ENCODE measurements at places on chromosomes 7 and 10.
A peak's percentile ranks its signal among the peaks of the same experiment; 100 is the strongest.

- no peak for DNase-seq
These were observed 337.1 kb upstream of the ZMIZ1 start for GRCh38 chr10:78731675-78732074.

- DNase-seq: no peak
These were observed 527 bp downstream of the PDIA4 start for GRCh38 chr7:149027611-149028345.

DNA sequence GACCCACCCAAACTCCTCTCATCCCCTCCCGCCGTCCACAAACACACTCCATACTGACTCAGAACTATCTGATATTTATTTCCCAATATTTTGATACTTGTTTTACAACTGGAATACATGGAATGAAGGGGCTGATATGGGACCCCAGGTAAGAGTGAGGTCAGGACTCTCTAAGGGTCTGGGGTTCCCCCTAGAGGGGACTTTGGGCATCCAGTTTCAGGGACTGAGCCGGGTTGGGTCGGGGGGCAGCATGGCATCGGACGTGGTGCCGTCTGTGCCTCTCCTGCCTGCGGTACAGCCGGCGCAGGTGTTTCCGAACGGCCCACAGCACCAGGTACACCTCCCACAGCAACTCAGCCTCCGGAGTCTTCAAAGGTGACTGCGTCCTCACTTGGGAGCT lies 7.5 kb downstream of the SPACDR start:
- DNase-seq: no peak

DNA sequence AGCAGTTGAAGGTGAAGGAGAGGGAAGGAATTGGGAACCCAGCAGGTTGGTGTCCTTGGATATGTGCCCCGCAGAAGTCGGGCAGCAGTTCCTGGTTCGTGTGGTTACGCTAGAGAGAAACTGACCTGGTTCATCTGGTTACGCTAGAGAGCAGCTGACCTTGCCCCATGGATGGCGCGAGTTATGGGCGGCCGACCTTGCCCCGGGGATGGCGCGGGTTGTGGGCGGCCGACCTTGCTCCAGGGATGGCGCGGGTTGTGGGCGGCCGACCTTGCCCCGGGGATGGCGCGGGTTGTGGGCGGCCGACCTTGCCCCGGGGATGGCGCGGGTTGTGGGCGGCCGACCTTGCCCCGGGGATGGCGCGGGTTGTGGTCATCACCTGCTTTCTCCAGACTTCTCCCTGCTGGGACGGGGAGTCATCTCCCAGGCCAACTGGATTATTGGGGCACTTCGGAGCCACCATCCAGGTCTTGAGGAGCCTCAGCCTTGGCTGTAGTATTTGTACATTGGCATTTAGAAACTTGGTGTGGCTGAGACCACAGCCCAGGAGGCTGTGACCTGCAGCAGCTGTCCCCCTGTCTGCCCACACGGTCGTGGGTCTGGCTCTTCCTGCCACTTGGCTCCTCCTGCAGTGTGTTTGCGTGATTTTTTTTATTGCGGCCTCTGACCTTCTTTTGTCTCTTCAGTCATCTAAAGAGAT lies 6.1 kb downstream of the GET4 start:
- peak; percentile 13 for DNase-seq

- DNase-seq: no peak
These were observed 429.3 kb downstream of the CALN1 start for GRCh38 chr7:71982851-71983250.

GRCh38 chr7:103796327-103796962 lies 193.0 kb downstream of the RELN start:
- no peak for DNase-seq

- no peak for DNase-seq
These were observed 165.6 kb upstream of the PRR15 start for GRCh38 chr7:29398011-29398410.

DNA sequence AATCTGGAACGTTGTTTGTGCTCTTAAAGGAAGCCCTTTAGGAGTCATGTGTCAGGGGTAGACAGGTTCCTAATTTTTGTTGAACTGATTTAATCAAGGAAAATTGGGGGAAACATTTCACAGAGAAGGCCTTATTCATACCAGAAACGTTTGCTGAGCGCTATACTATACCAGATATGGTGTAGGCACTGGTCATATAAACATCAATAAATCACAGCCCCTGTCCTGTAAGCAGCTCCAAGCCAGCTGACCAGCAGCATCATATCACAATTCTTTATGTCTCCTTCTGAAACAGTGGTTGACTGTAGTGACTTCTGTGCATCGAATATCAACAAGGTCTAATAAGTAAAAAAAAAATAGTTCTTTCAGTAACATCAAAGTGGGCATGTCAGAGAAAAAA lies 1.1 kb downstream of the TMEM178B start:
- no peak for DNase-seq

DNA sequence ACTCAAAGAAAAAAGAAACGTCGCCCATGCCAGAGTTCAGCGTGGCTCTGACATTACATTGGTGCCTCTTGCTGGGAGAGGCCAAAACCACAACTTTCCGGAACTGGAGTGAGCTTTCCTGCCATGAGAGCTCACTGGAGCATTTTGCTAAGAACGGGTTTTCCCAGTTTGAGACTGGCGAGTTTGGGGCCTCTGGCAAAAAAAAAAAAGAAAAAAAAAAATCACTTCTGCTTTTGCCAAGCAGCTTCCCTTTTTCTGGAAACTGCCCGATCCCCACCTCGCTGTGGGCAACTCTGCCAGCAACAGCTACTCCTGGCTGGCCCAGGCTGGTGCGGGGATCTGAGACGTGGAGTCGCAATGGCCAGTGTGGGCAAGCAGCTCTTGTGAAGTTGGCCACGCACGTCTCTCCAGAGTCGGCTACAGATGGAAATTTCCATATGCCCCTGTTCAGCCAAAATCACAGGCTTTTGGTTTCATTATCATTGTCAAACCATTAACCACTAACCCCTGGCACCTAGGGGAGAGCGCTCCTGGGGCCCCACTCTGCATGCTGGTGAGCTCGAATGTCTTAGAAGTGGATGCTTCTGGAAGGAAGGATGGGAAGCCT lies 25.7 kb downstream of the PRKAG2 start:
- peak; percentile 40 for DNase-seq
